ENCODE measurements at places on chromosomes 5 and 9.

DNA sequence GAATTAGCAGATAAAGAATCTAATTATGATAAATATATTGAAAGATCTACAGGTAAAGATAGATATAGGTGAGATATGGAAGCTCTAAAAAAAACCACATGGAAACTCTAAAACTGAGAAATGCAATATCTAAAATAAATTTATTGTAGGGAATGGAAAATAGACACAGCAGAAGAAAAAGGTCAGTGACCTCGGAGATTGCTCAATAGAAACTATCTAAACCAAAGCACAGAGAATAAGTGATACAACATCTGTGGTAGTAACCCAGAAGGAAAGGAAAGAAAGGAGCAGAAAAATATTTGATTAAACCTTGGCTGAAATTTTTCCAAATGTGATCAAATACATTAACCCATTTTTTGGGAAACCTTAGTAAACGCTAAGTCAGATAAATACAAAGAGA, 43.1 kb upstream of the GLIPR2 start:
- no peak for DNase-seq

GRCh38 chr5:61471352-61471751, 139.3 kb downstream of the ZSWIM6 start:
- DNase-seq: no peak

DNA sequence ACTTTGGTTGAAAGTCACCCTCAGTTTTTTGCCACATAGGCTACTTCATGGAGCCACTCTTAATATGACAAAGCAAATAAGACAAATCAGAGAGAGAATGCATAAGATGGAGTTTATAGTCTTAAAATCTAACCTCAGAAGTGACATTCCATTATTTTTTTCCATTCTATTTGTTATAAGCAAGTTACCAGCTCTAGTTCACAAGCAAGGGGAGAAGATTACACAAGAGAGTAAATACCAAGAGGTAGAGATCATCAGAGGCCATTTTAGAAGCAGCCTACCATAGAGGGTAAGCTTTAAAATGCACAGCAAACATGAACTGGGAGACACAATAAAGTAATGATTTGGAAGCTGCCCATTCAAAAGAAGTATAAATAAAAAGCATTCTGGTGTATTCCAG, 651.3 kb upstream of the MEF2C start:
- no peak for DNase-seq

DNA sequence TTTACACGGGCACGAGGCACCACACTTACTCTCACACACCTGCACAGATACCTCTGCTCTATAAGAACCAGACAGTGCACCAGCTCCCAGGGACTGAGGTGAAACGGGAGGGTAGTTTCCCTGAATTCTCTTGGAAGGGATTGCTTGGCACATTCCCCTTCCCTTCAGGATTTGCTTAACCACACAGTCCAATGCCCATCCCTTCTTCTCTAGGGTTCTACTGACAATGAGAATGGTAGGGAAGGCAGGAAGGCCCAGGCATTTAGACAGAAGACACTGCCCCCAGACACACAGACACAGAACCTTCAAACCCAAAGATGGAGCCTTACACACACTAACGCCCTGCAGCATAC, 704 bp upstream of the LHX6 start:
- no peak for DNase-seq

DNA sequence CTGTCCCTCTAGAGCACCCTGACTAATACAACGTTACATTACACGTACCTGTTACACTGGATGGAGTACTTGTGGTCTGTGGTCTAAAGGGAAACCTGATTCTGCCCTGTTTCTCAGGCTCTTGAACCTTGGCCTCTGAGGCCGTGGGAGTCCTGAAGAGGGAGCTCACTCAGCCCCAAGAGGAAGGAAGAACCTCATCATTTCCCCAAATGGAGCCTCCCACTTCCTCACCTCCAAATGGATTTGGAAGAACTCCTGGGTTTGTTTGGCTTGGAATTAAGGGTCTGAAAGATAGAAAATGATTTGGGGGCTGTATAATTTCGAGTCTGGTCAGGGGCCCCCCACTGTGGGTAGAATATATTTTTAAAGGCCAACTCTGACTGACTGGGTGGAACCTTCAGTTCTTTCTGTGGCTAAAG, 200.2 kb downstream of the SEMA6A start:
- DNase-seq: no peak

GRCh38 chr5:104299998-104300706, 737.6 kb upstream of the NUDT12 start:
- no peak for DNase-seq

GRCh38 chr5:74052441-74053221, 426.6 kb downstream of the ARHGEF28 start:
- DNase-seq: no peak

Measured in activated CD8-positive, alpha-beta memory T cell treated with anti-CD3 and anti-CD28 coated beads, Interleukin-2, amount 50 U/mL, for 48 hours (primary cell).